ENCODE measurements at places on chromosomes 16 and 17. TPM values are rescaled to one million over a fixed set of nuclear protein-coding genes. Genes with fewer than 3 reads are reported as not detected.

Gene MYO15A
- 2.0 TPM for total RNA-seq

Gene C16orf54
- total RNA-seq: 0.31 TPM

Gene MIS12
- total RNA-seq: 18.2 TPM

Gene PRSS36
- not detected for total RNA-seq

Gene GP1BA
- total RNA-seq: not detected

Gene SRCIN1
- 24.5 TPM for total RNA-seq

Gene SMTNL2
- total RNA-seq: 3.7 TPM

Gene MPO
- not detected for total RNA-seq

Gene CAPNS2
- total RNA-seq: not detected

Gene HBM
- total RNA-seq: 15.0 TPM

Gene ZNF423
- total RNA-seq: 4.7 TPM
